ENCODE measurements at places on chromosomes 3 and 15.

GRCh38 chr15:96031426-96032110 lies 298.9 kb upstream of the NR2F2 start:
- DNase-seq = no peak

- no peak for DNase-seq
Observed at GRCh38 chr3:56342475-56342874, 125.8 kb downstream of the ERC2 start.

DNA sequence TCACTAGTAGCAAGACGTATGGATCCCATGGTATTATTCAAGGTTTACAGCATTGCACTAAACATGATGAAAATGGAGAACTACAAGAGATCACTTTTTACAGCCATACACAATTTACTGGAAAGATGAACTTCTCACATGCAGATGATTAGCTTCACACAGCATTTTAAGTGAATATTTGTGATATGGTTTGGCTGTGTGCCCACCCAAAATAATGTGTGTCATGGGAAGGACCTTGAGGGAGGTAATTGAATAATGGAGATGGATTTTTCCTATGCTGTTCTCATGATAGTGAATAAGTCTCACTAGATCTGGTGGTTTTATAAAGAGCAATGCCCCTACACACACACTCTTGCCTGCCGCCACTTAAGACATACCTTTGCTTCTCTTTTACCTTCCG lies 662.0 kb upstream of the CCDC54 start:
- no peak for DNase-seq

DNA sequence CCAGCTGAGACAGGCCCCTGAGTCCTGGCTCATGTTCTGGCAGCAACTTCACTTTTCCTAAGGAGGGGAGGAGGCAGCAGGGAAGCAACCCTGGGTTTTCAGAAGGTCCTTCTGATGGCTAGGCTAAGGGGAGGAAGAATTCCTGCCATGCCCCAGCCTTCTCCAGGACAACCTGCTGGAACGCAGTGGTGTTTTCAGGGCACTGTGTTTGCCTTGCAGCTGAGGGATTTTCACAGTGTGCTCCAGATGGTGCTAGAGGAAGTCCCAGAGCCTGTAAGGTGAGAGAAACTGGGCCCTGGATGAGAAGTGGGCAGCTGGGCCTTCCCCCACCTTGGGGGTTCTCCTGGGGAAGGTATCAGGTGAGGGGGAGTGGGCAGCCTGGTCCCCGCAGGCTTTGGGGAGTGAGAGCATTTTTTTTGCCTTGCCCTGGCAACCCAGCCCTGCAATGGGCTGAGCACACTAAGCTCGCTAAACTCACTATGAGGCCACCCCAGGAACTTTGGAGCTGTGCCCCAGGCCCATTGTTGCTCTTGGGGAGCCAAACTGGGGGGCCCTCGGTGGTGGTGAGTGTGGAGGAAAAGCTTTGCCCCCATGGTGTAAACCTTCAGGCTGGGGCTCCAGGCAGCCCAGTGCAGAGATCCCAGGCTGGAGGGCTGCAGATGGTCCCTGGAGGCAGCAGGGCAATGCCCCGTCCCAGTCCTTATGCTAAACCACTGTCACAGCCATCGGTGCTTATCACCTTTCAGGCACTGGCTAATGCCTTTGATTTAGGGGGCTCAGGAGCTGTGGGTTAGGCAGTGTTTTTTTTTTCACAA lies 41.1 kb downstream of the ACAA1 start:
- DNase-seq = no peak

DNA sequence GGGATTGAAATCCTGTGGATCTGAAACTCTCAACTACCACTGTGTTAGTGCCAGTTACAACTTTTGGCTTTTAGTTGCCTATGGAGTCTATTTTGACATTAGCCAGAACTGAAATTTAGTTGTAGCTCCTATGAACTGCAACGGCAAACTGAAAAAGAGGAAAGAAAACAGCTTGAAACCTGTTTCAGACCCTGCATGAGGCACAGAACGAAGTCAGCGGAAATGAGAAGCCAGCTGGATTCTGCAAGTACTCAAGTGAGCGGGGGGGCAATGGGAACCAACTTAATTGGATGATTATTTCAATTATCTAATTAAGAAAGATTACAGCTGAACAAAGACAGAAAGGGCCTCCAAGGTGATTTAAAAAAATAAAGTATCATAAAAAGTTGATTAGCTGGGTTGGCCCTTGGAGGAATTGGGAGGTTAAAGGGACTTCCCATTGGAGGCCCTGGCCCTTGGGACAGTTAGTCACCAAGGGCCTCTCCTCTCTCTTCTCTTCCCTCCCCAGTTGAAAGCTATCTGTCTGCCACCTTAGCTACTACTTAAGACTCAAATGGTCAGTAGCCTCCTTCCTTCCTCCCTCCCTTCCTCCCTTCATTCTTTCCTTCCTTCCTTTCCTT lies 352.1 kb downstream of the SHQ1 start:
- no peak for DNase-seq

DNA sequence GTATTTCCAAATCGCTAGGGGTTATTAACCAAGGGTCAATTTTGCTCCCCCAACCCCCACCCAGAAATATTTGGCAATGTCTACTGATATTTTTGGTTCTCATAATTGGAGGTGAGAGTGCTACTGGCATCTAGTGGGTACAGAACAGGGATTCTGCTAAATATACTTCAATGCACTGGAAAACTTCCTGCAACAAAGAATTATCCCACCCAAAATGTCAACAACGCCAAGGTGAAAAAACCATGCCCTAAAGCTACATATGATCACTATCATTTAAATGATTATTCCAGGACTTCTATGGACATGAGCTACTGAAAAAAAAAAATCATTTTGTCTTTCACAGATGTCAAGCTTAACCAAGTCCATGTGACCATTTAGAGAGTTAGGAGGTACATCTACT lies 867.9 kb downstream of the FHIT start:
- no peak for DNase-seq

DNA sequence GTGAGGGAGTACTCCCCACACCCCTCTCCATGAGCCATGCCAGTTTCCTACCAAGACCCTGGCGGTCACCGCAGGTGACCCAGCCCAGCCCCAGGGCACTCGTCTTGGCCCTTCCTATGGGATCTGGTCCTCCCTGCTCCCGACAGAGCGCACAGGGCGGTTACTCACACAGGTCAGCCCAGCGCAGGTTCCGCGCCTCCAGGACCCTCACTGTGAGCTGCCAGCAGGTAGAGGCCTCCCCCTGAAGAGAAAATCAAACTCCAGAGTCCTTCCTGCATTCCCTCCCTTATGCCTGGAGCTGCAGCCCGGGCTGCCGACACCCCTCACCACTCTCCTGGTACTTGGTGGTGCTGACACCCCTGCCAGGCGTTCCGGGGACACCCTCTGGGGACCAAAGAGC lies 6.9 kb downstream of the PLA2G4D start:
- DNase-seq = no peak

DNA sequence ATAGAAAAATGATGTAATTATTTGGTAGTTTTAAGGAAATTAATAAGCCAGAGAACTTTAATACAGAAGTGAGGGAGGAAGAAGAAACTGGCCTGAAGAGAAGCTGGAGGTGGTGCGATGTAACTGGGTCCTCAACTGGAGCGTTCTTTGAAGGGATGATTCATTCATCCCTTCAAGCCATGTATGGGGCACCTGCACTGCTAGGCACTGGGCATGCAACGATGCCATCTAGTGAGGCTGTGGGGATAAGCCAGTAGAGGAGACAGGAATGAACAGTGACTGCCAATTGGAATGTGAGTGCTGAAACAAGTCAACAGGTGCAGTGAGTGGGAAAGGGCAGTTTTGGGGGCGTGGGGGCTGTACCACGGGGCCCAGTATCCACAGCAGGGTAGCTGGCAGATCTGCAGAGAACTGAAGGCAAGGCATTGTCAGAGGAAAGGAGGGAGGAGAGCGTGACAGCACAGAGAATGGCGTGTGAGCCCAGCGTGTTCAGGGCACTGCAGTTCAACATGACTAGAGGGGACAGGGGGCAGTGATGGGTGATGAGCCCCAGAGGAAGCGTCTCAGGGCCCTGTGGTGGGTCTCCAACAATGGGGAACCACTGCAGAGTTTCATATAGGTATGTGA lies 3.8 kb upstream of the KIF23 start:
- DNase-seq = no peak

- no peak for DNase-seq
Observed at GRCh38 chr15:97009031-97009431, 678.5 kb downstream of the NR2F2 start.

DNA sequence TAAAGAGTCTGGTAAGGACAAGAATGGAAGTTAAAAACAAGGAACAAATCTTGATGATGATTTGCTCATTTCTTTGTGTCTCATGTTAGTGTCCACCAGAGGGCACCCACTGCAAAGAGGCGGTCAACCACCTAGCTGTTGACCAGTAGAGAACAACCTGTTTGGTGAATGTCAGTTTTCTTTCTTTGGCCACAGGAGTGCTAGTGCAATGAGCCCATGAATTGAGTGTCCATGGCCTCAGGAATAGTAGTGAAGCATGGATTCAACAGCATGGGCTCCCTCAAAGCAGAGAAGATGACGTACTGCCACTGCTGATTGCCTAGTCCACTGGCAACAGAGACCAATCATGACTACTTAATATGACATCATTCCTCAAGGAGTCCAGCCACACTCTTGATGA lies 10.7 kb upstream of the CNTN6 start:
- DNase-seq = no peak

GRCh38 chr15:39195961-39196486 lies 384.9 kb upstream of the THBS1 start:
- DNase-seq = no peak

DNA sequence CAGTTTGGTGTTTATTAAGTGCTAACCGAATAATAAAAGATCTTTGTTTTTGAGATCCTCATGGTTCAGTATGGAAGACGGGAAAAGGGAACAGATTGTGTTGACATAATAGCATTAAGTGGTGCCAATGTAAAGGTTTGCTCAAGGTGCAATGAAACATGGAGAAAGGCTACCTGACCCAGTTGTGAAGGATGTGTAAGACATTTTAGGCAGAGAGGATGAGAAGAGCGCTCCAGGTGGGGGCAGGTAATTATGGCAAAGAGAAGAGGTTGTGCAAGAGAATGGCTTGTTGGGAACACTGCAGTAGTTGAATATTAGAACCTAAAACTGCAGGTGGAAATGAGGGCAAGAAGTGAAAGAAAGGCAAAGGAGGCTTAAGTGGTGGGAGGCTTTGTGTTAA lies 140.8 kb downstream of the DIPK2A start:
- no peak for DNase-seq

DNA sequence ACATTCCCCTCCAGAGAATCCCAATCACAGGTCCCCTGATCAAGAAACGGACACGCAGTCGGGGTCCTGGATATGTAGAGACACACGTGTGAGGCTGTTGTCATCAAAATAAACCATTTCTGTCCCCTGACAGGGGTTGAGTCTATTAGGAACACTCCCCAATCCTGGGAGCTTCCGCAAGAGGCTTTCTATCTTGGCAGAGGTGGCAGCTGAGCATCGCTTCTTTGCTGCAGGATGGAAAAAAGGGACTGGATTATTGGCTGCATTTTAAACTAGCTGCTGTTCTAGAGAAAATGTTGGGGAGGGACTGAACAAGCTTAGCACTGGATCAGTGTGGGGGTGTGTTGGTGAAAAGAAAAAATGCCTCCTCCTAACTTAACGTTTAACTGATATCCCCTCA lies 2.5 kb upstream of the CNTN4 start:
- no peak for DNase-seq

DNA sequence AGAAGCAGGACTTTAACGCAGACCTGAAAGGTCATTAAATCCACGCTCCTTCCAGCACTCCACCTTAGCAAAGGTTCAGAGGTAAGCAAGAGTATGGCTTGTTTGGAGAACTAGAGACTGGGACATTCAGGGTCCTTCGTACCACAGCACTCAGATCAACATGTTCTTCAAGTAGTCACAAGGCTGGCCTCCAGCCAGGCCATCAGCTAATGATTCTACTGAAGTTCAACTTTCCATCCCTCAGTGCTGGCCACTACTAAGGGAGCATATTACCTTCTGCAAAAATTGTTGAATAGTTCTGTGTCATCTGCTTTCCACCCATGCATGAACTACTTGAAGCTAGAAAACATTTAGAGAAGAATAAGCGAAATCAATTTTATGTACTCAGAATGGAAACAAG lies 17.6 kb downstream of the CD200R1L start:
- DNase-seq = no peak

DNA sequence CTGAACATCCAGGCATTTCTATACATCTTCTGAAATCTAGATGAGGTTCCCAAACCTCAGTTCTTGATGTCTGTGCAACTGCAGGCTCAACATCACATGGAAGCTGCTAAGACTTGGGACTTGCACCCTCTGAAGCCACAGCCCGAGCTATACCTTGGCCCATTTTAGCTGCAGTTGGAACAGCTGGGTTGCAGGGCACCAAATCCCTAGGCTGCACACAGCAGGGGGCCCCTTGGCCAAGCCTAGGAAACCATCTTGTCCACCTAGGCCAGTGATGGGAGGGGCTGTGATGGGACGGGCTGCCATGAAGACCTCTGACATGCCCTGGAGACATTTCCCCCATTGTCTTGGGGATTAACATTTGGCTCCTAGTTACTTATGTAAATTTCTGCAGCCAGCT lies 415.8 kb upstream of the SUCLG2 start:
- DNase-seq = no peak

DNA sequence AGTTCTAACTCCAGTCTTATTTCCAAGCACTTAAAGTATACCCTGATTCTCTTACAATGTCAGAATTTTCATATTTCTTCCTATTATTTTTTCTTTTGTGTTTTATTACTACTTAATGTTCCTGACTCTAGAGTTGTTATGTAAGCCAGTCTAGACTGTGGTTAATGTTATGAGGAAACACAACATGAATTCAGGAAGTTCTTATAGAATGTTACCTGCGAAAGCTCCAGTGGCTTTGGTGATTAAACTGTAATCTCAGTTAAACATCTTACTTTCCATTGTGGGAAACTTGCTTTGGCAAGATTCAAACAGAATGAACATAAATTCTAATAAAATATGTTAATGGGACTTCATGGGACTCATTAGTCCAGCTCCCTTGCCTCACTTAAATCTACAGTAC lies 36.6 kb upstream of the CHL1 start:
- DNase-seq = no peak

- DNase-seq = no peak
Observed at GRCh38 chr15:77497110-77497737, 76.5 kb downstream of the HMG20A start.

DNA sequence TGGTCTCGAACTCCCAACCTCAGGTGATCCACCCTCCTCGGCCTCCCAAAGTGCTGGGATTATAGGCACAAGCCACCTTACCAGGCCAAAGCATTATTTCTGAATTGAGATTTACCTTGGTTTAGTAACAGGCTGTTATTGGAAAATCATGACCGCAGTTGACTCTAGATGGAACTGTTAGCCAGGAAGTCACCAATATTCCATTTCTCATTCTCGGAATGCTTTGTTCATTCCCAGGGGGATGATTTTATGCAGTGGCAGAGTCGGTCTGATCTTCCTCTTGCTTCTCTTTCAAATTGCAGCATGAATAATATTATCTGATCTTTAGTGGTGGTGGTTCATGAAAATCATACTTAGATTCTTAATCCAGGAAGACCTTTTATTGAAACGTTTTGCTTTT lies 195.5 kb upstream of the MBNL1 start:
- no peak for DNase-seq

DNA sequence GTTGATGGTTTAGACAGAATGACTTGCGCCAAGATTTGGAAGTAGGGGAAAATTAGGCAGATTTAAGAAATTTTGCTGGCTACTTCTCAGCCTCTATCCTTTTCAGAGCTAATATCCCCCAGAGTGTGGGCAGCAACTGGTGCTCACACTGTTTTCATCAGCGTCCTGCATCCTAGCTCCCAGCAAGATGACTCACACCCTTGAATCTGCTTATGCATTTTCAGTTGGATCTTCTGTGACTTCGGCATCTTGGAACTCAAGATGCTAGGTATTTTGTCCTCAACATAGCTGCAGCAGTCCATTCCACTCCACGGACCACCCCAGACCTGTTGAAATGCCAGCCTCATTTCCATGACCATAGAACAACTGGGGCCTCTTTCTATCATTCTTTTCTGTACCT lies 336.1 kb upstream of the NR2F2 start:
- no peak for DNase-seq
